ENCODE measurements at places on chromosomes 7 and 10. TPM values are rescaled to one million over a fixed set of nuclear protein-coding genes. Genes with fewer than 3 reads are reported as not detected.

BTBD16 gene
- total RNA-seq: not detected

SYNPO2L gene
- total RNA-seq: not detected

OR2A12 gene
- total RNA-seq: not detected

RHOBTB1 gene
- not detected for total RNA-seq
